Vagina (tissue), 2 donors: ENCODE measurements at places on chromosomes 11 and 22. TPM values are rescaled to one million over a fixed set of nuclear protein-coding genes. Genes with fewer than 3 reads are reported as not detected.

The UPK3A gene
- total RNA-seq: not detected

The GAL3ST3 gene
- not detected for total RNA-seq

The SEPTIN3 gene
- 1.5 TPM for total RNA-seq

The THAP12 gene
- 25.8 TPM for total RNA-seq

The OR6T1 gene
- not detected for total RNA-seq

The JAM3 gene
- total RNA-seq: 31.7 TPM

The XKR3 gene
- not detected for total RNA-seq

DNA sequence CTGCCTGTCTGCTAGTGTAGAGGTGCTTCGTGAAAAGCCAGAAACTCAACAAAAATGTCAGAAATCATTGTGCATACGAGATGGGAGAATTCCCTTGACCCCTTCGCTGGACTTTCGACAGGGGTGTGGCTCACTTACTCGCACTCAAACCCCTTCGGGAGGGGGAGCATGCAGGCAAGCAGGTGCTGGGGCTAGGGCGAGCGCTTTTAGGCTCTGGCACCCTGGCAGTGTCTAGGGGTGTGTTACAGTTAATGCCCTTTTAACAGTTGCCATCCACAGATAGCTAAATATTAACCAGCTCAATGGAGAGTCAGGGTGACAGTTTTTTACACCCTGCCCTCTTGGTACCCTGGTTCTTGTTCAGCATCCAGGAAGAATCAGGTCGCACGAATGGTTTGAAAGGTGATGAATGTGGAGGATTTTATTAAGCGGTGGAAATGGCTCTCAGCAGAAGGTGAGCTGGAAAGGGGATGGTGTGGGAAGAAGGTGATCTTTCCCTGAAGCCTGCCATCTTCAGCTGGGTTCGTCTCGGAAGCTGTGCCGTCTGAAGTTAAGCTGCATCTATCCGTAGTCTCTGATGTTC, 59.6 kb upstream of the SHANK2 start:
- H3K4me1 ChIP-seq: no peaks in the 10 kb centered on the region
- H3K27me3 ChIP-seq: no peaks in the 10 kb centered on the region
- H3K27ac ChIP-seq: no peak overlapping the region
- H3K36me3 ChIP-seq: no peaks in the 10 kb centered on the region
- peak; percentile 49 for DNase-seq

DNA sequence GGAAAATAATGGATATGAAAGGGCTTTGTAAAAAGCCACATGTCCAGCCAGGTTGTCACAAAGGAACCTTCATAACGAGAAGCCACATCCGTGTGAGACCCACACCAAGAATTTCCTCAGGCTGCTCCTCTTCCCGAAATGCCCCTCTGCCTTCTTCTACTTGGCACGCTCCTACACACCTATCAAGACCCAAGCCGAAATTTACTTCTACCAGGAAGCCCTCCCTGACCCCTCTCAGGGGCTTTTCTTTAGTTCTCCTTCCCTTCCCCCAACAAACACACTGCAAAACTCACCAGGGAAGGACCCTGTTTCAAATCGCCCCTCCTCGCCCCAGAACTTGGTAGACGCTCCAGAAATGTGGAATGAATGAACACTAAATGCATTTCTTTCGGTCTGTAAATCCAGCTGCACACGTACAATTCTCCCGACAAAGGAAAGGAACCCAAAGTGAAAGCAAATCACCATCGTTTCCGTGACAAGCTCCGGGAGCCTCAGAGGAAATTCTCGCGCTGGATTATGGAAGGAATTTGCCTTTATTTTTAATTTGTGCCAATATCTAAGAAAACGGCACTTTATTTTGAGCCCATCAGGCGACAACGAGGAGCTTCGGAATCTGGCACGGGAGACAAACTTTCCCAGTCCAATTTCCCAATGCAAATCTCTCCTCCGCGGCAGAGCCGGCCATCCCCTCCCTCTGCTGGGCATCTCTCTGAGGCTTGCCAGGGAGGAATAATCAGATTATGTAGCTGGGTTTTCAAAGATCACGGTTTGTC, 13.2 kb upstream of the SHISAL1 start:
- peaks cover 26% of the 10 kb centered on the region for H3K4me1 ChIP-seq
- H3K27me3 ChIP-seq: no peaks in the 10 kb centered on the region
- H3K27ac ChIP-seq: peak overlapping the region; percentile 72
- H3K4me3 ChIP-seq: peak overlapping the region; percentile 55
- no peaks in the 10 kb centered on the region for H3K36me3 ChIP-seq
- DNase-seq: no peak

- no peaks in the 10 kb centered on the region for H3K4me1 ChIP-seq
- H3K27ac ChIP-seq: no peak overlapping the region
- H3K4me3 ChIP-seq: no peak overlapping the region
- no peaks in the 10 kb centered on the region for H3K36me3 ChIP-seq
- DNase-seq: no peak
Observed at GRCh38 chr11:57979532-57980079, 44.1 kb upstream of the OR9Q1 start.

- H3K36me3 ChIP-seq: no peaks in the 10 kb centered on the region
- peak overlapping the region; percentile 13 for H3K4me3 ChIP-seq
- DNase-seq: no peak
Observed at GRCh38 chr11:12862696-12863469, 146.2 kb upstream of the RASSF10 start.

GRCh38 chr11:16969010-16969999, 44.9 kb downstream of the PLEKHA7 start:
- H3K27ac ChIP-seq: no peak overlapping the region
- DNase-seq: no peak
- H3K4me3 ChIP-seq: no peak overlapping the region
- no peaks in the 10 kb centered on the region for H3K4me1 ChIP-seq
- no peaks in the 10 kb centered on the region for H3K36me3 ChIP-seq

DNA sequence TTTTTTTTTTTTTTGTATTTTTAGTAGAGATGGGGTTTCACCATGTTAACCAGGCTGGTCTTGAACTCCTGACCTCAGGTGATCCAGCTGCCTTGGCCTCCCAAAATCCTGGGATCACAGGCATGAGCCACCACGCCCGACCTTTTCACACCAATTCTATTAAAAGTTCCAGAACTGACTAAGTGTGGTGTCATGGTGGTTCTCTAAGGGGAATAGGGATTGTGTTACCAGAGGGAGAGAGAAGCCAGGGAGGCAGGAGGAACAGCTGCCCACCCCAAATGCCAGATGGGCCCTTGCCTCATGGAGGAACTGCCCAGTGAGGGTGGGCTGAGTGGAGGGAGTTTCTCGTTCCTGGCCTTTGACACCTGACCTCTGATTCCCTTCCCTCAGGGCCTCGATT, 5.9 kb downstream of the RPS6KA4 start:
- H3K27me3 ChIP-seq: no peaks in the 10 kb centered on the region
- H3K27ac ChIP-seq: no peak overlapping the region
- H3K4me3 ChIP-seq: no peak overlapping the region
- no peak for DNase-seq

- no peaks in the 10 kb centered on the region for H3K36me3 ChIP-seq
- H3K4me3 ChIP-seq: no peak overlapping the region
- H3K4me1 ChIP-seq: no peaks in the 10 kb centered on the region
- H3K27ac ChIP-seq: no peak overlapping the region
Observed at GRCh38 chr22:45590262-45590661, 81.4 kb upstream of the ATXN10 start.

- no peak overlapping the region for H3K27ac ChIP-seq
- no peaks in the 10 kb centered on the region for H3K36me3 ChIP-seq
- no peaks in the 10 kb centered on the region for H3K27me3 ChIP-seq
- H3K4me1 ChIP-seq: no peaks in the 10 kb centered on the region
- no peak for DNase-seq
- no peak overlapping the region for H3K4me3 ChIP-seq
Observed at GRCh38 chr11:77529685-77530084, 55.8 kb upstream of the PAK1 start.

- DNase-seq: no peak
- H3K4me3 ChIP-seq: peak overlapping the region; percentile 25
- H3K36me3 ChIP-seq: peaks cover 10% of the 10 kb centered on the region
- H3K4me1 ChIP-seq: peaks cover 26% of the 10 kb centered on the region
- H3K27ac ChIP-seq: peak overlapping the region; percentile 69
- H3K27me3 ChIP-seq: no peaks in the 10 kb centered on the region
Observed at GRCh38 chr22:40436505-40437431, 66.4 kb downstream of the SGSM3 start.

- no peaks in the 10 kb centered on the region for H3K36me3 ChIP-seq
- peaks cover 26% of the 10 kb centered on the region for H3K4me1 ChIP-seq
- H3K27ac ChIP-seq: peak overlapping the region; percentile 86
- no peaks in the 10 kb centered on the region for H3K27me3 ChIP-seq
- H3K4me3 ChIP-seq: peak overlapping the region; percentile 58
Observed at GRCh38 chr22:40345271-40345670, 1.0 kb upstream of the ADSL start.

- DNase-seq: no peak
- H3K27me3 ChIP-seq: no peaks in the 10 kb centered on the region
- H3K27ac ChIP-seq: peak overlapping the region; percentile 100
- no peaks in the 10 kb centered on the region for H3K36me3 ChIP-seq
- H3K4me1 ChIP-seq: peaks cover 34% of the 10 kb centered on the region
Observed at GRCh38 chr11:65468874-65469333, 29.9 kb upstream of the MALAT1 start.

- H3K4me1 ChIP-seq: peaks cover 18% of the 10 kb centered on the region
- H3K27me3 ChIP-seq: no peaks in the 10 kb centered on the region
- H3K27ac ChIP-seq: no peak overlapping the region
- H3K36me3 ChIP-seq: no peaks in the 10 kb centered on the region
- H3K4me3 ChIP-seq: no peak overlapping the region
Observed at GRCh38 chr11:76735841-76736240, 47.3 kb upstream of the TSKU start.

DNA sequence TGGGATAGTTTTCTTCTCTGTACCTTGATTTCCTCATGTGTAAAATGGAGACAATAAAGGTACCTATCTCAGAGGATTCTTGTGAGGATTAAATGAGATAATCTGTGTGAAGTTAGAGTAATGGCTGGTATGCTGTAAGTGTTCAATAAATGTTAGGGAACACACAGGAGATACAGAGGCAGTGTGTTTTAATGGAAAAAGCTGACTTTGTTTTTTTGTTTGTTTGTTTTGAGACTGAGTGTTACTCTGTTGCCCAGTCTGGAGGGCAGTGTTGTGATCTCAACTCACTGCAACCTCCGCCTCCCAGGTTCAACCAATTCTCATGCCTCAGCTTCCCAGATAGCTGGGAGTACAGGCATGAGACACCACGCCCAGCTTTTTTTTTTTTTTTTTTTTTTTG, 2.5 kb upstream of the ARCN1 start:
- no peak overlapping the region for H3K27ac ChIP-seq
- no peak overlapping the region for H3K4me3 ChIP-seq
- H3K36me3 ChIP-seq: no peaks in the 10 kb centered on the region
- DNase-seq: no peak

- no peak for DNase-seq
- H3K4me1 ChIP-seq: no peaks in the 10 kb centered on the region
- no peak overlapping the region for H3K4me3 ChIP-seq
- no peaks in the 10 kb centered on the region for H3K36me3 ChIP-seq
- H3K27ac ChIP-seq: no peak overlapping the region
Observed at GRCh38 chr11:92909214-92909613, 60.2 kb upstream of the MTNR1B start.
